RWPE1 (cell line): ENCODE measurements at places on chromosomes 5 and 9.

GRCh38 chr5:141779503-141779973, 97.5 kb upstream of the ARAP3 start:
- peak; percentile 55 for DNase-seq

DNA sequence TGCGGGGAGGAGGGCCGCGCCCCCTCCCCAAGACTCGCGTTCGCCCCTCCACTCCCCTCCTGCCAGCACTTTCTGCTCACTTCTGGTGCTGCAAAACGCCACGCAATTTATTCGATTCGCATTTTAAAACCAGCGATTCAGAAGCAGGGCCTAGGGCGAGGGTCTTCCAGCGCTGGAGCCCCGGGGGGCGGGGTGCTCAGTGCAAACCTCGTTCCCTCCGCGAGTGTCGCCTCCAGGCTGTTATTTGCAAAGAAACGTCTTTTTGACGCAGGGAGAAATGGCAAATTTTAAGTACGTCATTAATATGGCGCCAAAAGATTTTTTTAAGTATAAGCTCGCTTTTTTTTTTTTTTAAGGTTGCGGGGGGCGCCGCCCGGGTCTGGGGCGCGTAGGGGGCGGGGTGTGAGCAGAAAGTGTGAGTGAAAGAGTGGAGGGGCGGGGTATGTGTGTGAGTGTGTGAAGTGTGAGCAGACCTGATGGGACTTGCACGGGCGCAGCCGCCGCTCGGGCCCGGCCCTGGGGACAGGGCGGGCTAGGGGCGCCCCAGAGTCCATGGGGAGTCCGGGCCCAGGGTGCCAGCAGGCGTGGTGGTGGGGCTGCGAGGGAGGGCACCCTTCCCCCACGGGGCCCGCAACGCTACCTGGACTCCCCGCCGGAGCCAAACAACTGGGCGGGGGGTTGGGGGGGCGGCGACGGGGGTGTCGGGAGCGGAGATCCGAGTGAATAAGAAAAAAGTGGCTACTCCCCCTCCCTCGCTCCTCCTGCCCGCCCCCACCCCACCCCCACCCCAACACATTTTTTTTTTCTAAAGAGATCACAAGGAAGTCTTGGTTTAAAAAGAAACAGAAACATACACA, at the start of gene JADE2:
Gene JADE2, plus strand, starts transcription at position 845 of the 857 bp plus-strand sequence. CDS start 10,188 bp downstream, outside the sequence.
- DNase-seq, result peak; percentile 88

DNA sequence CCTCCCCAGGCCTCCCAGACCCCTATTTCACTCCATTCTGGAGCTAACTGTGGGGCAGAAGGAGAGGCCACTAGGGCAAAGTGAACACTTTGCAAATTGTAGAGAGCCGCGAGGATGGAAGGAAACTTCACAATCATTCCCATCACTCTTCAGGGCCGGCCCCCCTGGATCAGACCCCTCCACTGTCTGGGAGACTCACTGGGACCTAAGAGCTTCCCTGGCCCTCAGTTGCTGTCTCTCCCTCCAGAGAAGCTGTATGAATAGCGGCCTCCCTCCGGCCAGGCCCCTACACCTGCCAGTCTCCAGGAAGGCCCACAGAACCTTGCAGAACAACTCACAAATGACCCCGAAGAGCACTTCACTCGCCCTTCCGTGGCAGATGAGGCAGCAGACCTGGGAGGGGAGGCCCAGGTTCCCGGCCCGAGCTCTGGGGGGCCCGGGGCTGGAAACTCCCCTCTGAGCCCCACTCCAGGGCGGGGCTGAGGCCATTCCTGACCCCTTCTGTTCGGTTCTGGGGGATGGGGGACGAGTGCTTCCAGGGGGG, 141.9 kb upstream of the IER5L start:
- DNase-seq, result no peak

GRCh38 chr5:53357439-53357838, 123.0 kb upstream of the FST start:
- DNase-seq, result no peak

DNA sequence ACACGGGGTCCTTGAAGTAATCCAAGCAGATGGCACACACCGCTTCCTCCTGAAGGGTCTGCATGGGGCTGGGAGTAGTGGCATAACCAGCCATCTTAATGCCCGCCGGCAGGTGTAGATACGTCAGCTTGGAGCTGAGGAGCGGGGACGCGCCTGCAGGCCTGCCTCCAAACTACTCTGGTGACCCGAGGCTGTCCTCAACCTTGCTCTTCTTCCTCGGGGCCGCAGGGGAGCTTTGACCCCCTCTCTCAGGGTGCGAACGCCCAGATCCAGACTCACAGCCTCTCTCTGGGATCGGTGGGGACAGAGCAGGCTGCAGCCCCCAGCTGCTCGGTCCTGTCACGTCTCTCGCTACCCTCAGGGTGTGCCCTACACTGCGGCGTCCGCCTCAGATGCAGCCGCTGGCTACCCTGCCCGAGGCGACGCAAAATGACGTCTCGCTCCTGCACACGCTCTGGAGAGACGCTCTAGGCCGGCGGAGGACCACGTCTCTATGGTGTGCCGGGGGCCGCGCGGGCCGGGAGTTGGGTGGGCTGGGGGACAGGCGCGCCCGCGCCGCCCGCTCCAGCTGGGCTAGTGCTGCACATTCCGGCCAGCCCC, at the start of gene TRIM52:
Gene TRIM52, minus strand, starts transcription at position 424 of the 600 bp plus-strand sequence. Its CDS starts 330 bp downstream, at position 94.
- DNase-seq, result peak; percentile 87

DNA sequence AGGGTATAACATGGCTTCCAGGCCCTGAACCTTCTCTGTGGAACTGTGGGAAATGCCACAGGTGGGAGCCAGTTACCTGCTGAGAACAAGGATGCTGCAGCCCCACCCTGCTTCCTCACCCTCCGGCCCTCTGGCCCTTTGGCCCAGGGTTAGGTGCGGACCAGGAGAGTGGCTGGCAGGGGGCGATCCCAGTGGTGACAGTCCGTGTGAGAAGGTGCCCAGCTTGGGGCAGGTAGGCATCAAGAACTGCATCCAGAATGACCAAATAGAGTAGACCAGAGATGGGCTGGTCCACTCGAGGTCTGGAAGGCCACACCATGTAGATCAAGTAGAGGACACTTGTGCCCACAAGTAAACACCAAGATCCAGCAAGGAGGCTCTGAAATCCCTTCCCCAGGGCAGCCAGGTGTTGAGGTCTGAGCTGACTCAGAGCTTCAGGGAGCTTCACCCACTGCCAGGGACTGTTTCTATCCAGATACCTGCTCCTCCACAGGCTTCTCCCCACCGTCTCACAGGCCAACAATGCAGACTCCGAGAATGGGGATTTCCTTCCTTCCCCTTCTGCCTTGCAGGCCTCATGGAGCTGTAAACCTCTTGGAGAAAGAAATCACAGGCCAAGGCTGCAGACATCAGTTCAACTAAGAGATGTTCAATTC, 61.4 kb upstream of the ZSWIM6 start:
- DNase-seq, result no peak

DNA sequence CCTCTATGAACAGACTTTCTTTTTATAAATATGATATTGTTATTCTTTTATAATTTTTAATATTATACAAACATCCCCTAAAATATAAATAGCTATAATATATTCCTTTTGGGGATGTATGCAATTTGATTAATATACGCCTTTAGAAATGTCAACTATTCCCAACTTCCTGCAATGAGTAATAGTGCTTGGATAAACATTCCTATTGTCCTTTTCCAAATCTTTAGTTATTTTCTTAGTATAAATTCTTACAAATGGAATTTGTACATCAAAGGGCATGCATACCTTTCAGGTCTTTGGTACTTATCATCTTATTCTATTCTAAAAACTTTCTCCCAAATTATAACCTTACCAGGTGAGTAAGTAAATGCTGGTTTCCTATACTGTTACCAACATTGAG, 6.2 kb downstream of the NLN start:
- DNase-seq, result no peak

GRCh38 chr9:21708260-21708711, 94.2 kb upstream of the MTAP start:
- DNase-seq, result peak; percentile 44

DNA sequence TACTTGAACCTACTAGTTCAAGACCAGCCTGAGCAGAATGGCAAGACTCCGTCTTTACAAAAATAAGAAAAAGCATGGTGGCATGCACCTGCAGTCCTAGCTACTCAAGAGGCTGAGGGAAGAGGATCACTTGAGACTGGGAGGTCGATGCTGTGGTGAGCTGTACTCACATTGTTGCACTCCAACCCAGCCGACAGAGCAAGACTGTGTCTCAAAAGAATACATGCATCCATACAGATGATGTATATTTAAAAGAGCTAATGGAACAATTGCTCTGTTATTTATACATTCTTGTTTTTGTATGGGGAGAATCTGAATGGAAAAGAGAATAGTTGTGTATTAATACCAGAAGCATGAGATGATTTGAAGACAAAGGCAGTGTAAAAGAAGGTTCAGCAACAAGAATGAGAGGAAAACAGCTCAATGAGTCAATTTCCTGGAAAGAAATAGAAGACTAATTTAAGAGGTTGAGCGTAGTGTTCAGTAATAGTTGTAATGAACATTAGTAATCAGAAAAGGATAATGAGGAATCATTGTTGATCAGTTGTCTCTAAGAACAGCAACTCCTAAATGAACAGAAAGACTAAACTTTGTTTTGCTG, 1.9 kb upstream of the LRRC70 start:
- no peak for DNase-seq

GRCh38 chr5:142576303-142576702, 109.6 kb downstream of the FGF1 start:
- no peak for DNase-seq

DNA sequence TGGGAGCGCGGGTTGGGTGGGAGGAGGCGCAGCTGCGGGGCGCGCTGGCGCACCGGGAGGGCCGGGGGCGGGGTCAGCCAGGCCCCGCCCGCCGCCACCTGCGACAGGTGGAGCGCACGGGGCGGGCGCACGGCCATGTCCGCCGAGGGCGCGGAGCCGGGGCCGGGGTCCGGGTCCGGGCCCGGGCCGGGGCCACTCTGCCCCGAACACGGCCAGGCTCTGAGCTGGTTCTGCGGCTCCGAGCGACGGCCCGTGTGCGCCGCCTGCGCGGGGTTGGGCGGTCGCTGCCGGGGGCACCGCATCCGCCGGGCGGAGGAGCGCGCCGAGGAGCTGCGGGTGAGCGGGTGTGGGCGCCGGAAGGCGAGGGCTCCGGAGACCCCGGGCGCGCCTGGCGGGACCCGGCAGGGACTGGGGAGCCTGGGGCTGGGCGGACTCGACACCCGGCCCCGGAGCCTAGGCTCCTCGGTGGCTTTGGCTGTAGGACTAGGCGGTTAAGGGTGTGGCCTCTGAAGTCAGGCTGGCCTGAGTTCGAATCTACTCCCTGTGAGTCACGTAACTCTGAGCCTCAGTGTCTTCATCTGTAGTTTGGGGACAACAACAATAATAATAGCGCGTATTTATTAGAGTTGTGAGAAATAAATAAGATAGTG, at the start of gene BSPRY:
Gene BSPRY, plus strand, starts transcription at position 97 of the 650 bp plus-strand sequence. Its CDS starts 39 bp downstream, at position 136.
- DNase-seq, result peak; percentile 54

DNA sequence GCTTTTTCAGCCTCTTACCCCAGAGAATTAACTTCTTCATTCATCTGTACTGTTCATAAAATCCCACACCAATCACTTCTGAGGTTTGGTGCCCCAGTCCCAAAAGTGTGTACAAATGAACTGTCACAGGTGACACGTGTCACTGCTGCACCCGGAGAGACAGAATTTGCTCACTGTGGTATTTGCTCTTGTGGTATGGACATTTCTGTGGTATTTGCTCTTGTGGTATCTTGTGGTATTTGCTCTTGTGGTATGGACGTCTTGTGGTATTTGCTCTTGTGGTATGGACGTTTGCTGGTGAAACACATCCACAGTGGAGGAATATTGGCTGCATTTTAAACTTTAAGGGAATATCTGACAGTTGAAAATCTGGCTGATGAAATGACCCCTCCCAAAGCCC, 214.9 kb upstream of the DAP start:
- no peak for DNase-seq

DNA sequence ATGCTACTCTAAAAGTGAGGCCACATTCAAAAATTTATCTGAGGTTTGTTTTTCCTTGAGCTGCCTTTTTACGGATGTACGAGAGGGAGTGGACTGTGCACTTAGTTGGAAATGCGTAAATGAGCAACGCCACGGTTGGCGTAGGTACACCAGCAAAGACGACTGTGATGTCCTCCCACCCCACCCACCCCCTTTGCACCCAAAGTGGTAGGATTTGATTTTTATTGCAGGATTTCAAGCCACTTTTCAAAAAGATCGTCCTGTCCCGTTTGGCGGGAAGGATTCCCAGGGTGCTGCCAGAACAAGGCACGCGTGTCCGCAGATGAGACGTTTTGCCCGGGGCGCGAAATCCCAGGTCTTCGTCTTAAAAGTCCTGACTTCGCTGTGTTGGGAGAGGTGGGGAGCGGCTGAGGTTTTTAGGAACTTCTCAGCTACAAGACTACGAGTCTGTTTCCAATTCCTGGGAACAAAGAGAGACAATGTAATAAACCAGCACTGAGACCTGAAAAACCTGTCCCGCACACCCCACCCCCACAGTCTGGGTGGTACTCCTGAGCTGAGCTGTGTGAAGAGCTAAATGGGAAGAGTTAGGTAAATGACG, 1.0 kb upstream of the TLE1 start:
- DNase-seq, result peak; percentile 83

- no peak for DNase-seq
These were observed 117.8 kb upstream of the OSMR start for GRCh38 chr5:38728029-38728428.

DNA sequence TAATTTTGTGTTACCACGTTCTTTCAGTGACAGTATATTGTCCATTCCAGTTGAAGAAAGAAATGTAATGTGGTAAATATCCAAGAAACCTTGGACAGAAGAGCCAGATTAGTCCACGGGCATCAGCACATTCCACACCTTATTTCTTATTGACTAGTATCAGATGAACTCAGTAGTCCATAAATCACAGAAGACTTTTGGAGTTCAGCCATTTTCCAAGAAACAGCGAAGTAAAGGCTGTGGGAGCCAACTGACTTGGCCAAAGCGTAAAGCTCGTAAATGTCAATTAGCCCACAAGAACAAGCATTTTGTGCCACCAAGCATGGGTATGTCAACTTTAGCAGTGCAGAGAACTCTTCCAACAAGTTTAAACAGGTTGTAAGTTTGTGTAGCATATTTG, 60.2 kb upstream of the STARD4 start:
- DNase-seq, result no peak
